ENCODE measurements at places on chromosomes 7 and 10.

DNA sequence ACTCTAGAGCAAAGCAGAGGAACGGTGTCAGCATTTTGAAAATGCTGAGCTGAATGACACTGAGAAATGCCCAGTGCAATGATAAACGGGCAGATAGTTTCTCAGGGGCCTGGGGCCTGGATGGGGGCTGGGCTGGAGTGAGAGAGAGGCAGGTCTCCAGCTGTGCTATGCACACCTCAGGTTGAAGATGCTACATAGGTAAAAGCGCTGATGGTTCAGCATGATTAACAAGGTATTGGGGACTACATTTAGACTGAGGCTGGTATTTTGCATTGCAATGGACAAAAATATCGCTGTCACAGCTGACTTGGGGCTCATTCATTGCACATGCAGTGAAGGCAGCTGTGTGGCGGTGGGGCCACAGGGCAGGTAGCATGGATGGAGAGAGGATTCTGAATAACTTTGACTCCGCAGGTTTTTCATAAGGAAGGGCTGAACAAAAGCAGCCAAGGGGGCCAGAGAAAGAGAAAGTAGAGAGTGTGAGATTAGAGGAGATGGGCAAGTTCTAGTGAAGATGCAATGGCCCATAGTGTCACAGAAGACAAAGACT lies 290.8 kb upstream of the ZNF32 start:
- DNase-seq, result no peak

DNA sequence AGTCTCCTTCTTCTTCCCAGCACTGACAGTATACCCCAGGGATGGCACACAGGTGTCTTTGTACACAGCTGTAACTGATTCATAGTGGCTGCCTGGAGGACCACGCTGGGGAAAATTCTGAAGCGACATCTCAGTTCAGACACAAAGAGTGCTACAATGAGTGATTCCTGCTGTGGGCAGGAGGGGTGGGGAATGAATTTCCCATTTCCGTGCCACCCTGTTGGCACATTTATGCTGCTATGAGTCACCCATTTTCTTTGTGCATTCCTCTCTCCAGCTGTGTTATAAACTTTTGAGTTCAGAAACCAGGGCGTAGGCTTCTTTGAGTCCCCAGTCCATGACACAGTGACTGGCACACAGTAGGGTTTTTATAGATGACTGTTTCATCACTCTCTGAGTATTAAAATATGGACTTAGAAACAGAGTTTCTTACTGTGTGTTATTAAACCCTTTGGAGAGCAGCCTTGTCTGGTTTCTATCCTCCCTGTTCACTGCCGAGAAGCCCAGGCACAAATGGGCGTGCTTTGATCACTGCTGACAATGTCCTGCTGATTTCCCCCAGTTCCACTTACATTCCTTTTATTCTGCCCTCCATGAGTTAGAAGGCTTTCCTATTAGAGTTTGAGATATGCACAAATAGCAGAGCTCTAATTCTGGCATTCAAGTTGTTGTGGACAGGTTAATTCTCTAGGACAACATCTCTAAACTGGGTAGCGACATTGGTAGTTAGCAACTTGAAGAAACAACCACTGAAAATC lies 24.0 kb upstream of the NPS start:
- no peak for DNase-seq

DNA sequence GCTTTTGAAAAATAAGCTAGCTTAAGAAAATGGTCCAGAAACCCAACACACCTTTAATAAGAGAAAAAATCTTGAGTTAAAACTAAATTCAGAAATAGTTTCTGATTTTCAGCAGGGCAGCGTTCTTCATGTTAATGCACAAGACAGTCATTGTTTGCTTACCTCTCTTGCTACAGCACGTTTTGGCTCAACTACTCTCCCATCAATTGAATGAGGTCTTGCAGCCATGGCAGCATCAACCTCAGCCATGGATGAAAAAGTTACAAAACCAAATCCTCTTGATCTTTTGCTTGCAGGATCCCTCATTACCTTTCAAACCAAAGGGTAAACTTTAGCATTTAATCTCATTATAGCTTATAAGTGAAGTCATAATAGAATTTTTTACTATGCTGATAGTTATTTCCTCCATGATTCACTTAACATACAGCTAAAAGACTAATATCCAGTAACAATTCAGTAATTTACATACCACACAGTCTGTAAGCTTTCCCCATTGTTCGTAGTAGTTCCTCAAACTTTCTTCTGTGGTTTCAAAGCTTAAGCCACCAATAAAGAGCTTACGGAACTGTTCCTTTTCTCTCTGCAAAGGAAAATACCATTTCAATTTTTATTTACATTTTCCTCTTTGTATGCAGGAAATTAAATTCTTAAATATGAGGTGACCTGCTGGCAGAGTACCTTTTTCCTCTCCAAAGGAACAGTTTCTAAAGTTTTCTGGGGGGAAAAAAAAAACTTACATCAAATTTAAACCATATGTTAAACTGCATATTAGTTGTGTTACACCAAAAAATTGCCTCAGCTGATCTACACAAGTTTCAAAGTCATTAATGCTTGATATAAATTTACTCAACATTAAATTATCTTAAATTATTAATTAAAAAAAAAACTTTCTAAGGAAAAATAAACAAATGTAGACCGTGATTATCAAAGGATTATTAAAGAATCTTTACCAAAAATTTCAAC lies 3.1 kb downstream of the HNRNPA2B1 start:
- peak; percentile 55 for DNase-seq

- DNase-seq, result peak; percentile 94
These were observed 49.0 kb upstream of the ARHGAP12 start for GRCh38 chr10:31977440-31978155.

GRCh38 chr7:112995059-112995824 lies 91.4 kb downstream of the GPR85 start:
- no peak for DNase-seq

DNA sequence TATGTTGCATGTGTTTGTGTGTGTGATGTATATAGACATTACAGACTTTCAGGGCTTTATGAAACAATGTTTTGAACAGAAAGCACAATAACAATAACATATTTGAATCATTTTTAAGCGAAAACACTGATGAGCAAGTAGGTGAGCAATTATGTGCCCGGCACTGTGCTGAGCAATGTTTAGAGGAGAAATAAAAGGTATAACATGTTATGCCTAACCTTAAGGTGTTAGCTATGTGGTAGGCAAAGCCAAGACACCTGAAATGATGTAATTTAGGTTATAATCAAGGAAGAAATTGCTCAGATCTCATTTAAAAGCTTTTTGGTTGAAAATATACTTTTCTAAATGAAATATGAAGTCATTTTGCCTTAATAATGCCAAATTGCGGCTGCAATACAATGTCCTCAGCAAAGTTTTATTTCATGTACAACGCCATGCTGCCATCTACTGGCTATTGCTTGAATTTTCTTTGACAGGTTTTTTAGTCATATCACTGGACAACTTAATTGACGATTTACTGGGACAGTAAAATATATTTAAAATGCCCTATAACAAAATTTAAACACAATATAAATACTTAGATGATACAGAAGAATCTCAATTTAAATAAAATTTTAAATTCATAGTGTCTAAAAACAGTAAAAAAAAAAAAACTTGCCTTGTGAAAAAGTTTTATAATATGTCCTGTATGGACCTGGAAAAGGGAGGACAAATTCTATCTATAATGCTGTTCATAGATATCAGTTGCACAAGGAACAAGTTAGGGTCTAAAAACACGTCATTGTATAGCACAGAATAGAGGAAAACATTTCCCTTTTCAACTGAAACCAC lies 131.1 kb upstream of the CDK1 start:
- DNase-seq, result peak; percentile 83

DNA sequence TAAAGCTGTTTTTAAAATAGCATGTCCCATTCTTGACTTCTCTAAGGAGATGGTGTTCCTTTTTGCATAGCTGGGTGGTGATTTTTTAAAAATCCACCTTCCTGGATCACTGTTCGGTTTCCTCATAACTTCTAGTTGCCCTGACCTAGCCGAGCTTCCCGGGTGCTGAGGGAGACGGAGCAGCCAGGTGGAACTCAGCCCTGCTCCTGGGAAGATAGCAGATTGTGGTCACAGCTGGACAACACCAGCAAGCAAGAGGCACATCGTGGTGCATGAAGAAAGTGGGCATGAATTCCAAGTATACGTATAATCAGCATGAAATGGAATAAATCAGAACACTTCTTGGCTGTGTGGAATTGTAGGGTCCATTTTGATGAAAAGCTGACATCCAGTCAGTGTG lies 73.5 kb upstream of the RSU1 start:
- peak; percentile 7 for DNase-seq

DNA sequence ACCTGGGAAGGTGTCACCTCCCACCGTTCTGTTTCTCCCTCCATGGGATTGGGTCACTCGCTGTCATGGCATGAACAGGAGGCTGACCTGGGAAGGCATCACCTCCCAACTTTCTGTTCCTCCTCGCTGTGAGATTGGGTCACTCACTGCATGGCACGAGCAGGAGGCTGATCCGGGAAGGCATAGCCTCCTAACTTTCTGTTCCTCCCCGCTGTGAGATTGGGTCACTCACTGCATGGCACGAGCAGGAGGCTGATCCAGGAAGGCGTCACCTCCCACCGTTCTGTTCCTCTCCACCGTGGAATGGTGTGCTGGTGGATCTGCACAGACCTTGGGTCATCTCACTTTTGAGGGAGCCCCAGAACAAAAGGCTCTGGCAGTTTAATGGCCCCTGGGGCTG lies 239.2 kb upstream of the PRKCQ start:
- DNase-seq, result no peak

DNA sequence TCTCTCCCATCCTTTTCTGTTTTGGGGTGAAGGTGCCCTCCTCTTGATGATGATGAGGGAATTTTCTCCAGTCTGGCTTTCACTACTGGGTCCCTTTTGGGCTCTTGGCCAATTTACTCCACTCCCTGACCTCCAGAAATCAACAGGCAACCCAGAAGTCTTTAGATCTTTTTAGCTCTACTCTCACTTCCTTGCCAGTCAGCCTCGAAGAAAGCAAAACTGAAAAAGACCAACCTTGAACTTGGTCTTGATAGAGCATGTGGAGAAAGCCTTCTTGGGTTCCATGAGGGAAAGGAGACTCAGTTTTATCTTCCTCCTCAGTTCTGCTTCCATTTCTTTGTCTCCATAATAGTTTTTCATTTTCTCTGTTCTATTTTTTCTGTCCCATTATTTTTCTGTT lies 91.4 kb upstream of the NPVF start:
- DNase-seq, result no peak

GRCh38 chr10:15059914-15060313 lies 16.2 kb downstream of the OLAH start:
- DNase-seq, result no peak

DNA sequence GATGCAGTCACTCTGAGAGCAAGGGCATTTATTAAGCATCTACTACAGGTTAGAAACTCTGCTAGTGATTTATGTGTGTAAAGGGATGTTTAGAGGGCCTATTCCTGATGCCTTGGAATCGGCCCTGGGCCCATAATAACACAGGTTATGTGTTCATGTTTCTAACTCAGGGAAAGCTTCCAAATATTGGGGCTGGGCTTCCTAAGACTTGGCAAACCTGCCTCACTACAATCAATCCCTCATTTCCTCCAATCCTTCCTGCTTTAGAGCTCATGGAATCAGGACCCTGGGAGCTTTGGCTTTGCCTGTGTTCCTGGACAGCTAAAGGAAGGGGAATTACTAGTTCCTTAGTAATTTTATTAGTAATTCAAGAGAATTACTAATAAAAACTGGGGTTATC lies 148.8 kb downstream of the HIBADH start:
- DNase-seq, result no peak

DNA sequence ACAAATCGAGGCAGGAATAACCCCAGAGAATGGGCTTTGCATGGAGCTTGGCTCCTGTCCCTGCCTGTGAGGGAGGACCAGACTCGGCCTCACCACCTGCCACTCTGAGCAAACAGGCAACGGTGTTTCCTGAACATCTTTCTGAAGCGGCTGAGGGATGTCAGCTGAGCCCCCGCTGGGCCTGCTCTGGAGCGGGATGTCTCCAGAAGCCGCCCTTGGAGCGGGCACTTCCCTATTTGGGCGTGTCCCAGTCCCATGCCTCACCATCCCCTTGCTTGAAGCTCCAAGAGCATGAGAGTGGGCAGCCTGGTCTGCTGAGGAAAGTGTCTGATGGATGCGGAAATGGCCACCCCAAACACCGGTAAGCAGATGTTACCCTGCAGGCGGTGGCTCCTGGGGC lies 10.2 kb downstream of the ALKBH4 start:
- DNase-seq, result no peak

DNA sequence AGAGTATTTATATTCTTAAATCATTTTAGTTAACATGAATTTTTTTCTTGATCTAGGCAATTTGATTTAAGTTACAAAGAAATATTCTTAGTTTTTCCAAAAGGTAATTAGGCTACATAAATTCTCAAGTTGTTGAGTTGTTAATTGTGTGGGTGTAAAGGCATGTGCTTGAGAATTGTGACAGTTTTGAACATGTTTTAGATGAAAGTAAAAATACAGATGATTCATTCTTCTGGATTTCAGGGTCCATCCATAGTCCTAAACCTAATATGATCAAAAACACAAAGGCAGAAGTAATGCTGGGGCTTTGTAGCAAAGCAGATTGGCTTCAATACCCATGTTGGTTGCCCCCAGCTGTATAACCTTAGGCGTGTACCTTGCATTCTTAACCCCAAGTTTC lies 127.9 kb downstream of the CPED1 start:
- no peak for DNase-seq

DNA sequence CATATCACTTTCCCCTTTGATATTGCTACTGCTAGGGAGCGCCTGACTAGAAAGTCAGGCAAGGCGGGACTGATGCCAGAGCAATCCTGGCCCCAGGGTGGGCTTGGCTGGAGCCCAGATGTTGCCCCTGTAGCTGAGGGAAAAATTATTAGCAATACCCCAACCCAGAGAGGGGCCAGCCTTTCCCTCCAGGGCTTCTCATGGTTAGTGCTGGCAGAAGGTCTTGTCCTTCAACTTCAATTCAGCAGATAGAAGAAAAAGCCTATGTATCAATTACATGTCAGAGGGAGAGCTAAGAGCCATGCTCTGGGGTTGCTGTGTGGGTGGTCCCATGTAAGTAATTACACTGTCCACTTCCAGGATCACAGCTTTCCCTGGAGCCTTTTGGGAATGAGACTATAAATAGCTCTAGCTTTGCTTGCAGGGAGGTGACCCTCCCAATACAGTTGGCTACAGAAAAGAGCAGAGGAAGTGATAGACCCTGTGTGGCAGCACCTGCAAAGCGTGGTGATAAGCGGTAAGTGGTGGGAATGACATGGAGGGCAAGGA lies 579.1 kb downstream of the CCSER2 start:
- no peak for DNase-seq
